Fibroblast of skin of abdomen (primary cell): ENCODE measurements at places on chromosomes 16 and 17.
A peak's percentile ranks its signal among the peaks of the same experiment; 100 is the strongest.

- no peak for DNase-seq
Observed at GRCh38 chr17:43430936-43431713, 32.3 kb downstream of the ARL4D start.

GRCh38 chr17:40553694-40554534, 11.4 kb downstream of the CCR7 start:
- peak; percentile 33 for DNase-seq

DNA sequence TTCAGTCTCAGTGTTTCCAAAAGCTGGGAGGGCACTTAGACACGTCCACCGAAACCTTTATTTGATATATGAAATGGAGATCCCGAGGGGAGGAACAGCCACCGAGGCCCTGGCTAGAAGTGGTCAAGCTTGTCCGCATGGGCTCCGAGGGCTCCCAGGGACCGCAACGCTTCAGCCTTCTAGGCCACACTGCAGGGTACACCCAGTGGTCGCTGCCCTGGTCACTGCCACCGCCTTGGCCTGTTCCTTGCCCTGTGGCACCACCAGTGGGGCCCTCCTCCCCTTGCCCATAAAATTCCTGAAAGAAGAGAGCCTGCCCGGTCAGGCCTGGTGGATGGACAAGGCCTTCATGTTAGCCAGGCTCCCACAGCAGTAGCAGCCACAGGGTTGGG, 43.8 kb upstream of the SMPD3 start:
- no peak for DNase-seq

- no peak for DNase-seq
Observed at GRCh38 chr16:16109453-16110110, 113.7 kb downstream of the ABCC6 start.

GRCh38 chr17:42781639-42782165, 1.3 kb downstream of the WNK4 start:
- DNase-seq = no peak

DNA sequence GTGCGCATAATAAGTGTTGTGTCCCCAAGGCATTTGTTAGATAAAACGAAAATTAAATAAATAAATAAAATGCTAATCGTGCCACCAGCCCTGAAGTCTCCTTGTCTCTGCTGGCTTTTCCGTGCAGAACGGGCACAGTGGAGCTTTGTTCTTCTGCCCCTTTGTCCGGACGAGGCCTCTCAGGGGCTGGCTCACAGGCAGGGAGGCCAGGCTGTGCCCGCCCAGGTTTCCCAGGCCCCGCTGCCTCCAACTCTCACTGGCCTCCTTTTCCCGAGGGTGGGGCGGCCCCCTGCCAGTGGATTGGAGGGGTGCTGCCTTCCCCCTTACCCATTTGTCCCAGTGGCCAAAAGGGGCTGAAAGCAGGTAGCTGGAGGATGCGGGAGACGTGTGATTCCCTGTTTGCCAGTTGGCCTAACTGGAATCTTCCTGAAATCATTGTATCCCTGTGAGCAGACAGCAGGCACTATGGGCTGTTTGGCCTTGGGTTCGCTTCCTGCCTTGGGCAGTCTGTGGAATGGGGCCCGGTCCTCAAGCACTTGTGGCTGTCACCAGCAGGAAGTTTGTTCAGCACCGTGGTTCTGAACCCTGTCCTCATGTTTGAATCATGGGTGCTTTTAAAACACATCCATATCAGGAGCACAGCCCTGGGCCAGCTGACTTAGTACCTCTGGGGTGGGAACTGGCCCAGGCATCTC, 64.4 kb downstream of the KSR1 start:
- no peak for DNase-seq

DNA sequence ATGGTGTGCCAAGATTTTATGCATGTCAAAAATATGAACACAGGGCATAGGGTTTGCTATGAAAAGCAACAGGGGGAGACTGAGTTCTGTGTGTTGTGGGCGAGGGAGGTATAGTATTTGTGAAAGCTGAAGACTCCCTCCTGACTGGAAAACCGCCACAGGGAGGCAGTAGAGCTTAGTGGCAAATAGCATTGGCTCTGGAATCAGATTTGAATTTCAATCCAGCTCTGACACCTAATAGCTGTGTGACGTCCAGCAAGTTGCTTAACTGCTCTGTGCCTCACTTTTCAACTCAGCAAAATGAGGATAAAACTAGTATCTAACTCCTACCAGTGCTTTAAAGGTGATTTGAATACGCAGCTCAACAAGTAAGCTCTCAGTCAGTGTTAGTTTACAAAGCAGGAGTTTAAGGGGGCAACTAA, 22.0 kb downstream of the KPNA2 start:
- peak; percentile 13 for DNase-seq

DNA sequence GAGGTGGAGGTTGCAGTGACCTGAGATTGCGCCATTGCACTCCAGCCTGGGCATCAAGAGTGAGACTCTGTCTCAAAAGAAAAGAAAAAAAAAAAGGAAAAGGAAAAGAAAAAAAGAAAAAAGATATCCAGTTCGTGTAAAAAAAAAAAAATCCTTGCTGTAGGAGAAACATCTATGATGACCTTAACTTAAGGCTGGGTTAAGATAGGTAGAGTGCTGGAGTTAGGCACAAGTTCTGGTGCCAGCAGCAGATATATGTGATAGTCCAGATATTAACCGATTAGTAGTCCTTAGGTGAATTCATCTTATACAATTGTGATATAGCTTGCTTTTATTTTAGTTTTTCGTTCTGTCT, 17.2 kb downstream of the PSMD11 start:
- DNase-seq = no peak

DNA sequence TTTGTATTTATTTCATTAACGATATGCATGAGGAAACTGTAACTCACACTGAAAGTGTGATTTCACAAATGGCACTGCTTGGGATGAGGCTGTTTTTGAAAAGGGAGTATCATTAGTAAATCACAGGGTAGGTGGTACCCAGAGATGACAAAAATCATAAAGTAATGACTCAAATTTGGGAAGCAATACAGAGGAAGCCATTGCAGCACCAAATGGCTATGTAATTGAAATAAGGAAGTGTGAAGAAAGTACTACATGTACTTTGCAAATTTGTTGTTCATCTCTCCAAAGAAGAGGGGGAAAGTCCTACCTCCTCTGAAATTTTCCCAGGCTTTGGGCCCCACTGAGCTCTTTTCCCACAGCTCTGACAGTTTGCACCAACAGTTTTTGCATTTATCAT, 12.3 kb upstream of the ABCC12 start:
- DNase-seq = no peak

DNA sequence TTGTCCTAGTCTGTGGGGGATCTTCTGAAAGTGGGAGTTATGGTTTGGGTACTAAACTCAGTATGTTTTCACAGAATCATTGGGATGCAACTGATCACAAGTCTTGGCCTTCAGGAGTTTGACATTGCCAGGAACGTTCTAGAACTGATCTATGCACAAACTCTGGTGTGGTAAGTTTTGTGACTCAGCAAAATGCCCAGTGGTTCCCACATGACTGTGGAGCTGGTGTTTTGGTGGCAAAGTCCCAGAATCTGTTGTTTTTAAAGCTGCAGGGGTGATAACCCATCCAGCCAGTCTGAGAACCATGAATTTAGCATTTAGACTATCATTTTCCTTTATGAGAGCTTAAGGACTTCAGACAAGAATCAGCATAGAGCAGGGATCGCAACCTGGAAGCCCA, 40.6 kb downstream of the GDE1 start:
- no peak for DNase-seq

DNA sequence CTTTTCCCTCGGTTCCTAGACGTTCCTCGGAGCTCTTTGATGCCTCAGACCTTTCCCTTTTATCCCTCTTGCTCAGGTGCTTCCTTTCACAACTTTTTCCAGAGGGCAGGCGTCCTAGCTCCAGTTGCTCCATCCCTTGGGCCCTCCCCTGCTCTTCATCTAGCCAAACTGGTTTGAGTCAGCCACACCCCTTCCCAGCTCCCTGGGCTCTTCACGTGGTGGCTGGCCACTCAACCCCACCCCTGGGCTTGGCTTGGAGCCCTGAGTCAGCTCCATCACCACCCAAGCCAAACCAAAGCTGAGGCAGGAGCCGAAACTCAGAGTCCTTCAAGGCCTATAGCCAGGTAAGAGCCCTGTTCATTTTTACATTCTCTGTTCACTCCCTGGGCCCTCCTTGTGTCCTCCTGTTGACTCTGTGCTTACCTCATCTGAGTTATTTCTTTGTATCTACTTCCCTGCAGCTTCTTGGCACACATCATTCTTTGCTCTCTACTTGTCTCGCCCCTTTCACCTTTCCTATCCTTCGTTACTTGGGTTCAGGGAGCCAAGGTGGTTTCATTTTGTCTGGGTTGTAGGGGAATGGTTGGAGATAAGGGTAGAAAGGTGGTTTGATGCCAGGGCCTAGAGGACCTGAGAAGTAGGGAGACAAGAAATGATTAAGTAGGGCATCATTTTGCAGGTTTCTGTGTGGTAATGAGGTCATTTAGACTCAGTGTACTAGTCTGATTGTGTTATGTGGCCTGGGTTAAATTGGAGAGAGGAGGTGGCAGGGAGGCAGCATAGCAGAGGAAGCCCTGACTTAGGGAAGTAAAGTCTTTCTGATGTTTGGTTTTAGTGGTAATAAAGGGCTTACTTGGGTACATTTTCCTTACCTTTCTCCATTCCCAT, 7.6 kb upstream of the PHKG2 start:
- DNase-seq = peak; percentile 21

DNA sequence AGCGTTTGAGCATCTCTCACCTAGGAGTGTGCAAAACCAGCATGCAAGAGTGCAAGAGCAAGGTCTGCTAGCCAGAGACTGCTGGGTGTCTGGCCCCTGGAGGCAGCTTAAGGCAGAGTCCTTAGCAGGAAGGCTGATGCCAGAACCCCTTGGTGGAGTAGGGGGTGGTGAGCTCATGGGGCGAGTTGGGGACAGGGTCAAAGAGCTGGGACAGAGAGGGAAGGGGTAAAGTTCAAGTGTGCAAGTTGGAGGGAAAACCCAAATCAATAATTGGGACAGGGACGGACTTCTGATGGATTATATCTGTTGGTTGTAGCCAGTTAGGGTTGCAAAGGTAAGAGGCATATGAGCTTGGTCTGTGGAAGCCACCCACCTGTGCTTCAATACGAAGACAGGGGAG, 443.6 kb upstream of the CDH5 start:
- DNase-seq = no peak

DNA sequence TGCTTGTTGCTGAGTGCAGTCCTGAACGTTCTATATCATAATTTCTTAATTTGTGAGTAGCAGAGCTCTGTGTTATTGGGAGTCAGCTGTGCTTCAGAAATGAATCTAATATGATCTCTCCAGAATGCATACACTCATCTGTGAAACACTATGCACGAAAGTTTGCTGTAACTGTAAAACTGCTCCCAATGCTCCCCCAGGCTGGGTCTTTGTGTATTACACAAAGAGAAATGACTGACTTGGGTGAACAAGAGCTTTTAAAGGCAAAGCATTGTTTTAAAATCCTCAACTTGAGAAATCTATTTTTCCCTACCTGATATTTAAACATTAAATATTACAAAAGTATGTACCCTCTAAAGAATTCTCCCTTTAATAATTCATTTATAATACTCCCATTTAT, 636.7 kb upstream of the KIF2B start:
- DNase-seq = no peak

DNA sequence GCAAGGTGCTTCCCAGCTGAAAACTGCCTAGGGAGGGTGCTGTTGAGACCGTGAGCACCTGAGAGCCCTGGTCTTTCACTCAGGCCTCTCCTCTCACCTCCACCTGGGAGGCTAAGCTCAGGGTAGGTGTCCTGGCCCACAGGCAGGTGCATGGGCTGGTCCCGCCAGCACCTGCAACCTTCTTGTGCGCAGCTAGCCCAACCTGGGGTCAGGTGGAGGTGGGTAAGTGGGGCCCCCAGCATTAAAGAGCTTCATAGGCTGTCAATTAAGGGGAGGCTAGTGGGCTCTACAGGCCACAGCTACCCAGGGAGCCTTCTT, 8.7 kb downstream of the ADCY7 start:
- DNase-seq = no peak

- no peak for DNase-seq
Observed at GRCh38 chr16:17949141-17949981, 387.2 kb downstream of the NPIPA8 start.

DNA sequence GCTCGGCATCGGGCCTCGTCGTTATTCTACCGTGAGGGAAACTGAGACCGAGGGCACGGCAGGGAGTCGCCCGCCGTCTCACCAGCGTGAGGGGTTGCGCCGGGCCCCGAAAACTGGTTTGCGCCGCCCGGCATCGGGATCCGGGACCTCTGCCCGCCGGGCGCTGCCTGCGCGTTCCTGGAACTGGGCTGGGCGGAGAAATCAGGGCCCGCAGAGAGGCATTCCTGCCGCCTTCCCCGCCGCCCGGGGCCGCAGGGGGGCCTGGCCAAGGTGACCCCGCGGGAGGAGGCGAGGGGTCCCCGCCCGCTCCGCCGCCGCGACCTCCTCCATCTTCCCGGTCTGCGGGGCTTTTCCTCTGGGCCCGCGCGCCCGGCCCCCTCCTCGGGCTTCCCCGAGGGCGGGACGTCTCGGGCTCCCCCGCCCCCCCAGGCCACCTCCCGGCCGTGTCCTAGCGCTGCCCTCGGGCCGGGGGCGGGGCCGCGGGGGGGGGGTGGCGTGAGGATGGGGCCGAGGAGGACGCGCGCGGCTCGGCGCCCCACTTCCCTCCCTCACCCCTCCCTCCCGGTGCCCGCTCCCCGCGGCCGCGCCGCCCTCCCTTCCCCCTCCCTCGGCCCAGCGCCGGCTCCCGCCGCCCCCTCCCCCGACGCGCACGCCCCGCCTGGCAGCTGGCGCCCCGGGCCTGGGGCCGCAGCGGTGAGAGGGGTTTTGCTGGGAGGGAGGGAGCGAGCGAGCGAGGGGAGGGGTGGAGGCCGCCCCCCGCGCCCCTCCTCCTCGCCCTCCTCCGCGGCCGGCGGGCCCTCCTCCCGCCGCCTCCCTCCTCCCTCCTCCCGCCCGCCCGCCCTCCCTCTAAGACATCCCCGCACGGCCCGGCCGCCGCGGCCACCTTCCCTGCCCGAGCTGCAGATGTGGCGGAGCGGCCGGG, at the start of gene GLIS2:
TSS of gene GLIS2 (plus strand) at position 882 of the 922 bp plus-strand sequence. CDS start 16,214 bp downstream, outside the sequence.
- DNase-seq = peak; percentile 87

GRCh38 chr16:85986931-85987749, 88.2 kb downstream of the IRF8 start:
- no peak for DNase-seq

GRCh38 chr17:82780195-82780594, 28.3 kb downstream of the TBCD start:
- no peak for DNase-seq

- DNase-seq = peak; percentile 68
Observed at GRCh38 chr17:4565209-4566141, 5.1 kb upstream of the GGT6 start.

GRCh38 chr17:78174346-78174869, 6.0 kb downstream of the SYNGR2 start:
- no peak for DNase-seq

DNA sequence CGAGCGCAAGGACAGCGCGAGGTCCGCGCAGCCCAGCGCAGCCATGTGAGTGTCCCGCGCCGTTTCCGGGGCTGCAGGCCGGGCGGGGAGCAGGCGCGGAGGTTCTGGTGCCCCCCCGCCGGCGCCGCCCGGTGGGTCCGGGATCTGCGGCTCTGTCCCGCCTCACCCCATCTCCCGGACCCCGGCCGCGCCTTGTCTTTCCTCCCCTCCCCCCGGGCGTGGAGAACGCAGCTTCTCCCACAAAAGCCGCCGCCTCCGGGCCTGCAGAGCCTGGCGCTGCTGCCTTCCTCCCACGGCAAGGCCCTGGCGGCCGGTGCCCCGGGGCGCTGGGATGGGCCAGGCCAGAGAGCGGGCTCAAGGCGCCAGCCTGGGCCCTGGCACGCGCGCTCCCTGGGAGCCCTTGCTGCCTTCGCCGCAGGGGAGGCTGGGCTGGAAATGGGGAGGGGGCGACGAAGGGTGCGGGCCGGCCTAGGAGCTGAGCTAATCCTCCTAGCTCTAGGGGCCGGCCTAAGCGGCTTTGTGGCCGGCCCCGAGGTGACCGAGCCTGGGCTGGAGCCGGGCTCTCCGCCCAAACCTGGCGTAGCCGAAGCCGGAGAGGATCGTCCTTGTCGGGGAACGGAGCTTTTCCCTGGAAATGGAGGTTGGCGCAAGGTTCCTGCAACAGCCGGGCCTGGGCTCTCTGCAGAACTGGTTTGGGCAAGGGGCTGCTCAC, 397 bp downstream of the RIPOR1 start:
- peak; percentile 32 for DNase-seq
